Activated T-cell treated with anti-CD3 and anti-CD28 coated beads, Interleukin-2, amount 50 U/mL, for 24 hours (primary cell): ENCODE measurements at places on chromosomes 4 and X.

DNA sequence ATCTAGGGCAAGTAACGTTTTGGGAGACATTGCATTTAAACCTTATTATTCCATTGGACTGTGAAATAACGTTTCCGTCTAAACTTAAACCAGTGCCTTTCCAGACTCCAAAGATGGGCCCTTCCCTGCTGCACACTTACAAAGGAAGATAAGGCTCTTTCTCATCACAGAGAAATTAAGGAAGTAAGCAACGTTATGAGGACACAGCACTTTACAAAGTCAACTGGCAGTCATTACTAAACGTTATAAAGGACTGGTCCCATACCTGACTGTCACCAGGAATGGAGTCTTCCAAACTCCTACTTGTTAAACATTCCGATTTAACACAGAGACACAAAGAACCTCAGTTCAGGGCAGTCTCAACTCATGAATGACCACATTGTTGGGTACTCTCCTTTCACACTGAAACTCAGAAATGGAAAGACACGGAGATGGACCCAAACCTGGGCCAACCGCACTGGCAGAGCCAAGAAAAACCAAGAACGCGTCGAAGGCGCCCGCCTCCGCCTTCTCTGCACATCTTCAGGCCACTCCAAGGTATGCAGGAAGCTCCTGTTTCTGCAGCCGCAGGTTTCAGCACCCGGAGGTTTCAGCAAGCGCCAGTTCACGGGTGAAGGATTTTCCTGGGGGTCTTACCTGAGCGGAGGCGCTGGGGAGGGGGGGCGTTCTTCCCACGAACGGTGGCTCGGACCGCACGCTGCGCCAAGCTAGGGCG is 670 bp downstream of the PAPSS1 start:
- no peak for DNase-seq

- no peak for DNase-seq
Measured at GRCh38 chrX:444305-444704, 57.6 kb upstream of the PPP2R3B start.

- no peak for DNase-seq
Measured at GRCh38 chr4:80043541-80043940, 29.5 kb downstream of the ANTXR2 start.

DNA sequence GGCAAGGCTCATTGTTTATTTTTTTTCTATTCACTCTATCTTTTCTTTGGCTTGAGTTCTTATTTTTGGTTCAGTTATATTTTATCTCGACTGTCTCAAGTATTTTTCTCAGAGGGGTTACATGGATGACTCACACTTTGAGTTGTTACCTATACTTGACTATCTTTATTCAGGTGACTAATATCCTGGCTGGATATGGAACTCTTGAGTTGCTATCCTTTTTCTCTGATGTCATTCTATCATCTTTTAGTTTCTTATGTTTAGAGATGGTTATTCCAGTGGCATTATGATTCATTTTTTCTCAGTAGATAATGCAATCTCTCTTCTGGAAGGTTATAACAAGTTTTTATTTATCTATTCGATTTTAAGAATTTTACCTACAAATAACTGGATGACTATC is 117.9 kb downstream of the COX18 start:
- DNase-seq, result no peak

DNA sequence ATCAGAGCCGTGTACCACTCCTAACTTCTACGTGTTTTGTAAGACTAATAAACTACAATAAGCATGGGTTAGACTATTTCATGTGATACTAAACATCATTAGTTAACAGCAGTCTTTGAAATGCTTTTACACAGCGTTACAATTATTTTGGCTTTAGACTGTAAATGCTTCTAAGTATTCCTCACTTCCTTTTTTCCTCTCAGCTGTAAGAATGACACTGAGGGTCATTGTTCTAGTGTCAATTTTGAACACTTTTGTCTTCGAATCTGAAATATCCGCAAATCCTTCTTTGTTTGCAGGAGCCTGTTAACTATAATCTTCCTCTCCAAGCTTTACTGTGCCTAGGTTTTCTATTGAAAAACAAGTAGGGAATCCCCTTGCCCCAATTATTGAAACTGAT is 1.5 kb downstream of the ABCE1 start:
- DNase-seq, result no peak

GRCh38 chrX:78555401-78555980 is 103.6 kb downstream of the RTL3 start:
- no peak for DNase-seq

GRCh38 chr4:6621556-6621927 is 18.9 kb upstream of the MRFAP1 start:
- DNase-seq, result no peak

DNA sequence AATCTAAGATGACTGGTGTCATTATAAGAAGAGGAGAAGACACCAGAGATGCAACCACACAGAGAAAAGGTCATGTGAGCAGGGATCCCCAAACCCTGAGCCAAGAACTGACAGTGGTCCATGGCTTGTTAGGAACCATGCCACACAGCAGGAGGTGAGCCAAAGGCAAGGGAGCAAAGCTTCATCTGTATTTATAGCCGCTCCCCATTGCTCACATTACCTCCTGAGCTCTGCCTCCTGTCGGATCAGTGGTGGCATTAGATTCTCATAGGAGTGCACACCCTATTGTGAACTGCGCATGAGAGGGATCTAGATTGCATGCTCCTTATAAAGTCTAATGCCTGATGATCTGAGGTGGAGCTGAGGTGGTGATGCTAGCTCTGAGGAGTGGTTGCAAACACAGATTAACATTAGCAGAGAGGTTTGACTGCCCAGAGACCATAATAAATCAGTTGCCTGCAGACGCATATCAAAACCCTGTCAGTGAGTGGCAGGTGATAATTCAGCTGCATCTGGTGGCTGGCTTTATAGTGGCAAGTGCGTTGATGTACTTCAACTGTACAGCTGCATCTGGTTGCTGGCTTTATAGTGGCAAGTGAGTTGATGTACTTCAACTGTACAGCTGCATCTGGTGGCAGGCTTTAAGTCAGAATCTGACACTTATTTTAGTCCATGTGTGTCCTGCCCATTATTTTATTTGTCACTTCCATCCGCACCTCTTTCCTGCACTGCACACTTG is 19.8 kb upstream of the CXCL2 start:
- no peak for DNase-seq
